RWPE1 (cell line): ENCODE measurements at places on chromosomes 5 and 9.
A peak's percentile ranks its signal among the peaks of the same experiment; 100 is the strongest.

DNA sequence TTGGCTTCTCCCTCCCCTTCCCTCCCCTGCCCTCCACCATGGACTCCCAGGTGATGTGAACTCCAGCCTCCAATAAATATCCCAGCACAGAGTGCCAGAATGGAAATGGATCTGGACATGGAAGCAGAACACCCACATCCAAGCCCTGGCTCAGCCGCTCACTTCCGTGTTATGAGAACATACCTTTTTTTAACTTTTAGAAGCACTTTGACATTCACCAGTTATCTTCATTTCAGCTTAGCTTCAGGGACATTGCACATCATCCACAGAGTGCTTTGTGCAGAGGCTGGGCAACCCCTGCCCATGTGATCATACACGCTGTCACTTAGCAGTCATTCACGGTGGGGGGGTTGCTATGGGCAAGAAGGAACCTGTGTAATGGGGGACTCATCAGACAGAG lies 9.1 kb downstream of the AFAP1L1 start:
- DNase-seq = no peak

DNA sequence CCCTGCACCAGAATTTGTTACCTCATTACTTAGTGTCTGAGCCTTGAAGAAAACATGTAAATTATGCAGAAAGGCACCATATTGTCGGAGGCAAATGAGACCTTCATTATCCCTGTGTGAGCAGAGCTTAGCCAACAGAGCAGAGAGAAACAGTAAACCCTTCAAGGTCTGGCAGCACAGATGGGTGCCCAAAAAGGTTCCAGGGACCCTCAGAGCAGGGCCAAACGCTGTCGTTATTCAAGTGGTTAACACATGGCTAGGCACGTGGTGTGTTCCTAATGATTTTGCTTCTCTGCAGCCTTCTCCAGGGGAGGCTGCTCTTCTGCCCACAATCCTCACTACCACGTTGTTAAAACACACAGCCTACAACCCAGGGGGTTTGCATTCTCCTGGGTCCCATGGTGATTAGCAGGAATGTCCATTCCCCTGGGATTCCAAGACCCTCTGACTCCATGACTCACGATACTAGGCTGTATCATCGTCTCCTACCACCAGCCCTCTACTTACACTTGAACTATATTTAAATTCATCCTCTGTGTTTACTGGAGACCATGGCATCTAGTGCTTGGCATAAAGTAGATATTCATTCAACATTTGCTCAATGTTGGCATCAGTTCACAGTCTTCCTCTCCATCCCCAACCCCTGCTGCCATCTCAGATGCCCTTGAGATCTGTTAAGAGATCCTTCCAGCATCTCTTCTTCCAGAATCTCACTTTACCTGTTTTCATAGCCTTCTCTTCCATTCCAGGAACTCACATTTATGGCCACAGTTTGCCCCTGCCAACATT lies 174.5 kb upstream of the RAD23B start:
- DNase-seq = no peak

DNA sequence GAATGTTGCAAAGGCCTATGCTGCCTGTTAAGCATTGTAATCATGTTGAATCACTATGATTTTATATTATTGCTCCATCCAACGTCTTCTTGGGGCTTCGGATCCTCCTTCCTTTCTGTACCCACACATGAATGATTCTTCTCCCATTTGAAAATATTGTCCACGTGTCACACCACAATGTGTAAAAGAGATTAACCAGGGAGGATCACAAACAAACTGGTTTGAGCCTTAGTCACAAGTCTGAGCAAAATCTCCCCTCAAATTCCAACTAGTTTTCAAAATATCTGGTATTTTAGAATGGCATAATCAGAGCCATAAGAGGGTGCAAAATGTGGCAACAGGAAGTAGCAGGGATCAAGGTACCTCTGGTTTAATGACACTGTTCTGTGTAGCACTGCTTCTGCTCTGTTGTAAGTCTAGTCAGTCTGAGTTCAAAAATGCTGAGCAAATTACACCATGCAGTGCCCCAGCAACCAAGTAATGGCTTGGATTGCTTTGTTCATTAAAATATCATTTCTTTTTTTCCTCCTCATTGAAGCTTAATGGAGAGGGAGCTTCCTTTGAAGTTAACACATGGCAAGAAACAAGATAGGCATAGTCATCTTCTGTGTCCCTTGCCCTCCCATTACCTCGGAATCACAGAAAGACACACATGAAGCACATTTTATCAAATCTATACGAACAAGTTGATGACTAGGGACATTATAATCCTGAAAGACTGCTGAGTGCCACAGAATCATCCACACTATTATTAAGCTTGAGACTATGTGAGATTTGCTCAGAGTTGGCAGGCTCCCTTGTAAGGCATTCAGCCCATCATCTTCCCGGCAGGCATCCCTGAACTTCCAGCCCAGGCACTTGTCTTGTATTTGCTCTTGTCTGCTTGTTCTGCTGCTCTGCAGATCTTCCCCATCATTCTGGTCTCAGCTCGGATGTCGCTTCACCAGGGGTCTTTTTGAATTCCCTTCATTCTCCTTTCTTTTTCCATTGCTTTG lies 102.0 kb upstream of the PRLR start:
- no peak for DNase-seq

- DNase-seq = peak; percentile 29
Measured at GRCh38 chr5:31186672-31187267, 6.7 kb upstream of the CDH6 start.

- DNase-seq = no peak
Measured at GRCh38 chr5:154486427-154486866, 8.4 kb upstream of the HAND1 start.

GRCh38 chr5:139708434-139708861 lies 60.3 kb downstream of the CXXC5 start:
- no peak for DNase-seq

- DNase-seq = no peak
Measured at GRCh38 chr5:90941002-90941720, 382.6 kb downstream of the ADGRV1 start.

DNA sequence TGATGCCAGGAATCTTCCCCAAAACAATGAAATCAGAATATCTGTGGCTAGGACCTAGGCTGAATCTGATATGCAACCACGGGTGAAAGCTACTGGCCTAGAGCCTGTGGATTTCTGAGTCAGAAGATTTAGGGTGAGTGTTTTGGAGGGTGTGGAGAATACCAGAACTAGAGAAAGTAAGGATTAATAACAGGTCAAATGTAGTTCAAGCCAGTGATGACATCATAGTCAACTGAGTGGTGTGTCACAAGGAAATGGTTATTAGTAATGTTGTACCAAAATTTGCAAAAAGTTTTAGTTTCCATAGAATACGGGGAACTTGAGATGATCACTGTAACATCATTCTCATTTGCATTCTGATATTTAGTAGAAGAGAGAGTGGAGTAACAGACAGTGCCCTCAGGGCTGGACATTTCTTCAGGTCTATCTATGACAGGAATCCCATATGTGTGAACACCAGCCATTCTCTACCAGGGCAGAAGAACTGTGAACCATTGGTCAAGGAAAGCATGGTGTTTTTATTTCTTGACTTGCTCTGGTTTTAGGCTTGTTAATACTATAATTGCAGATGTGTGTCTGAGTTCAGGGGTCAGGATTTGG lies 3.7 kb downstream of the GALNT12 start:
- DNase-seq = peak; percentile 73

- peak; percentile 85 for DNase-seq
Measured at GRCh38 chr9:94867281-94867841, 140.9 kb downstream of the AOPEP start.

DNA sequence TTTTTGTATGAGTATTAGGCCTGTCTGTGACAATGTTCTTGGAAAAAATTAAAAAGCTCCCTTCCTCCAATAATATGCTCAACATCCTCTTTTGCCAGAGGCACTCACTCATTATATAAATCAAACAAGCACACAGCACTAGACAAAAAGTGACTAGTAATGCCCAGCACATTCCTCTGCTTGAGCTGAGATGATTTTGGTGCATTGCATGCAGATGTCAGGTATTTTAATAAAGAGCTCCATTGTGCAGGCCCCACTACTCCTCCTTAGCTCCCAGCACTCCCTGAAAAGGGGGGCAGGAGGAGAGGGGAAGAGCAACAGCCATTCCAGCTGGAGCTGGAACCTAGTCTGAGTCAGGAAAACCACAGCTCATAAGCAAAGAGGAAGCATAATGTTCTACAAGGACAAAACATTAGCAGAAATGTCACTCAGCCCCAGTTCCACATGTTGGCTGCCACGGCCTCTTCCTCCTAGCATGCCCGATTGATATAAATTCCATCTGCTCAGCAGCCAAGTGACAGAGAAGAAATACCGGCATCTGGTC lies 348.5 kb downstream of the BNC2 start:
- DNase-seq = peak; percentile 34

- DNase-seq = no peak
Measured at GRCh38 chr9:106655966-106656365, 207.0 kb upstream of the ZNF462 start.

DNA sequence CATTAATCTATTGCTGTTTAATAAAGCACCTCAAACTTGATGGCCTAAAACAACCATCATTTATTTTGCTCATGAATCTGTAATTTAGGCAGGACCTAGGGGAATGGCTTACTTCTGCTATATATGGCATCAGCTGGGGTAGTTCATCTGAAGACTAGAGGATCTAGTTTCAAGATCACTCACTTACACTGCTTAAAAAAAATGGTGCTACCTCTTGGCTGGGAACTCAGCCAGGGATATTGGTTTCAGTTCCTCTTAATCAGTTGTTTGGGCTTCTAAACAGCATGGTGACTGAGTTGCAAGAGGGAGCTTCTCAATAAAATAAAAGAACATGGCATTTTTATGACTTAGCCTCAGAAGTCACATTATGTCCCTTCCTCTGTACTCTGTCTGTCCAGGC lies 142.0 kb downstream of the FAM114A2 start:
- no peak for DNase-seq

DNA sequence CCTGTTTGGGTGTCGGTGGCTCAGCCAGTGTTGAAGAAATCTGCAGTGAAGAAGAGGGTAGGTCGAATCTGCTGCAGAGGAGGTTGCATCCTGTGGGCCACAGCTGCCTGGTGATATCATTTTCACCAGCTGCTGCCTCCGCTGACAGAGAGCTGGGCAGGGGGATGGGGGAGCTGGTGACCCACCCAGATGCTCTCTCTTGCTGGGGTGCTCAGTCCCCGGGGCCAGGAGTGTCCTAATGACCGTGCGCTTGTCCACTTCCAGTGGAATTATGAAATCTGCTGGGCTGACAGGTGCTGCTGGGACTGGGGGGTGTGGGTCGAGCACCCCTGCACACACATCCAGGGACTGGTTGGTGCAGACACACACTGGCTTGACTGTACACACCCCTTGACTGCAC lies 83.2 kb upstream of the IRX4 start:
- no peak for DNase-seq

DNA sequence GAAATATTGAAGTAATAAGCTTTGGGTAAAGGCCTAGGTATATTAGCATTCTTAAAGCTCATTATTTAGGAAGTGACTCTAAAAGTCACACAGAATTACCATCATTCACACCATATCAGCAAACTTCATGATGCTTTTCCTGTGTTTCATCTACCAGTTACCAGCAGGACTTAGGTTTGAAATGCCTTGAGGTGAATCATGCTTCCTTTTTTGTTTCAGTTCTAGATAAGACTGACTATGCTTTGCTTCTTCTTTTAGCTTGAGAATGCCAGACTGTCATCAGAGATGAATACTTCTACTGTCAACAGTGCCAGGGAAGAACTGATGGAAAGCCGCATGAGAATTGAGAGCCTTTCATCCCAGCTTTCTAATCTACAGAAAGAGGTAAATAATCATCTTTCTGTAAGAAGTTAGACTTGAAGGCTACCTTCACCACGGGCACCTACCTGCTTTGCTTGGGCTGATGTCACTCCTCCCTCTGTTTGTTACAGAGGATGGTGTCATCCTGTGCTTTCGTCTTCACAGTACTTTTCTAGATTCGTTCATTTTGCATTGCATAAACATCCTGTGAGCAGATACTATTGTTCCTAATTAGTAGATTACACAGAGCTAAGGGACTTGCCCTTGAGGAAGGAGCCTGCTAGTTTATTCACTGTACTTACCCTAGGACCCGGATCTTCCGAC lies 34.7 kb downstream of the LMNB1 start:
- no peak for DNase-seq

DNA sequence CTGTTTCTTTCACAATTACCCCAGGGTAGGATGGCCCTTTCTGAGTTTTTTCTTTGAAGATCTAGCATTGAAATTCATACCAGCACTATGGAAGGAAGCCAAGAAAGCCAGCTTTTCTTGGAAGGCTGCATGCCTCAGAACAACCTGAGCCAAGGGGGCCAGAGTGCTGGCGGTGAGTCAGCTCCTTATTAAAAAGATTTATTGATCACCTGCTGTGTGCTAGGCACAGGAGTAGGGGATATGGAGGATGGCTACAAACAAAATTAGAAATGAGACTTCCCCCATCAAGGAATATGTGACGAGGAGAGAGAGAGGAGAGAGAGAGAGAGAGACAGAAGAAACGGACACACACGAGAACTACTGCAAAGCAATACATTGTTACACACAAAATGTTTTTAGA lies 184.6 kb upstream of the PUM3 start:
- DNase-seq = no peak

- DNase-seq = no peak
Measured at GRCh38 chr5:178509491-178510057, 80.6 kb downstream of the COL23A1 start.

- no peak for DNase-seq
Measured at GRCh38 chr9:107856633-107857032, 367.1 kb upstream of the KLF4 start.

- no peak for DNase-seq
Measured at GRCh38 chr9:127079446-127080140, 42.8 kb downstream of the ANGPTL2 start.

- no peak for DNase-seq
Measured at GRCh38 chr5:78855026-78855425, 130.1 kb downstream of the ARSB start.

DNA sequence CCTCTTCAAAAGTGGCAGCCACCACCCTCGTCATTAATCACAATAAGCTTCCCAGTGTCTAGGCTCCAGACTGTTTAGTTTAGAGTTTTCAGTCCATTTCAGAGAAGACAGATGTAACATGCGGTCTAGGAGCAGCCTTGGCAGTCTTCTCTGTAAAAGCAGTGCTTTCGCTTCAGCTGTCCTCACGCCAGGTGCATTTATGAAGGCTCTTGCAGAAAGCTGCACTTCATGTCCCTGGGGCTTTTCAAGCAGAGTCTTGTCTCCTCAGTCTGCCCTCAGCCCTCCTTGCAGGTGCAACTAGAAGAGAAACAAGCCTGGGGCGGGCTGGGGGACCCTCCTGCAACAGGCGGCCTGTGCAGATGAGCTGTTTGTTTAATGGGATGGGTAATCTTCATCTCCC lies 281.9 kb downstream of the DRD1 start:
- DNase-seq = no peak

DNA sequence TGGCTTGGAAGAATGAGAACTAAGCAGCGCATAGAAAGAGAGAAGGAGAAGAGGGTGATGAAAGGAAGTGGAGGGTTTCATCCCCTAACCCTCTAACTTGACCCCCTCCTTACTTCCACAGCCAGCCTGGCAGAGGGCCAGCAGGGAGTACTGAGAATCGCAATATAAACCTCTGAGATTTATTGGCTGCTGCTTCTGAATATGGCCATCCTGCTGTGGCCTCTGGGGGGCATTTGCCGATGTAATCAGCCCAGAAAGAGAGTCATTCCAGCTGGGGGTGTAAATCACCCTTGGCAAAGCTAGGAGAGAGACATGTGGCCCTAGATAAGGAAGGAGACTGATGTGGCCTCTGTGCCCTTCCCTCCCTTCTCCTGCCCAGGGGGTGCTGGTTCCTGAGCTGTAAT lies 960 bp upstream of the GFRA3 start:
- DNase-seq = no peak
